Muscle of back (tissue), 13 donors: ENCODE measurements at places on chromosomes 3 and 15. TPM values are rescaled to one million over a fixed set of nuclear protein-coding genes. Genes with fewer than 3 reads are reported as not detected.

Gene LMLN
- polyA plus RNA-seq, result 2.8 TPM

Gene ASB14
- polyA plus RNA-seq, result 0.45 TPM

Gene NLGN1
- polyA plus RNA-seq, result 1.8 TPM

Gene LRRC31
- polyA plus RNA-seq, result not detected

Gene LSAMP
- polyA plus RNA-seq, result 10.9 TPM

Gene CX3CR1
- polyA plus RNA-seq, result 4.0 TPM

Gene DPPA2
- polyA plus RNA-seq, result not detected

Gene BUB1B
- polyA plus RNA-seq, result 13.3 TPM

Gene FANCD2OS
- not detected for polyA plus RNA-seq

Gene INKA1
- 4.3 TPM for polyA plus RNA-seq

Gene HIGD2B
- not detected for polyA plus RNA-seq

Gene ALG3
- 19.3 TPM for polyA plus RNA-seq

Gene IQCH
- polyA plus RNA-seq, result 1.3 TPM

Gene GAP43
- polyA plus RNA-seq, result 5.5 TPM

Gene CHRNA7
- 2.8 TPM for polyA plus RNA-seq

Gene LARP6
- polyA plus RNA-seq, result 21.1 TPM

Gene GOLGA8J
- 0.54 TPM for polyA plus RNA-seq

Gene STRIT1
- 74.9 TPM for polyA plus RNA-seq

Gene COL6A5
- polyA plus RNA-seq, result 0.01 TPM

Gene SLC6A11
- 0.20 TPM for polyA plus RNA-seq

Gene CCDC80
- 165 TPM for polyA plus RNA-seq

Gene DMXL2
- polyA plus RNA-seq, result 18.1 TPM

Gene AP4E1
- polyA plus RNA-seq, result 10.1 TPM

Gene PHLDB2
- 87.5 TPM for polyA plus RNA-seq

Gene CDC25A
- polyA plus RNA-seq, result 3.9 TPM

Gene STAG1
- 37.7 TPM for polyA plus RNA-seq

Gene TTLL13
- polyA plus RNA-seq, result not detected

Gene SPTSSB
- 1.1 TPM for polyA plus RNA-seq

Gene MFAP1
- 31.1 TPM for polyA plus RNA-seq

Gene FNDC3B
- 68.3 TPM for polyA plus RNA-seq

Gene CLN6
- polyA plus RNA-seq, result 16.1 TPM

Gene REC114
- not detected for polyA plus RNA-seq

Gene PIERCE2
- 1.4 TPM for polyA plus RNA-seq

Gene GOLGA8G
- 0.11 TPM for polyA plus RNA-seq

Gene MKRN2OS
- 1.1 TPM for polyA plus RNA-seq

Gene TNNC1
- 622 TPM for polyA plus RNA-seq

Gene ARPP21
- polyA plus RNA-seq, result 160 TPM

Gene GABRA5
- 0.14 TPM for polyA plus RNA-seq

Gene ZMYND10
- polyA plus RNA-seq, result 0.93 TPM

Gene DUOXA2
- polyA plus RNA-seq, result not detected

Gene STAB1
- polyA plus RNA-seq, result 36.6 TPM

Gene GOLGA6L7
- not detected for polyA plus RNA-seq

Gene GOLGA6B
- not detected for polyA plus RNA-seq

Gene SNTN
- not detected for polyA plus RNA-seq

Gene SLC9C1
- polyA plus RNA-seq, result 0.66 TPM

Gene PPP1R14D
- polyA plus RNA-seq, result not detected

Gene TRIM42
- polyA plus RNA-seq, result not detected

Gene EFCAB12
- 0.14 TPM for polyA plus RNA-seq

Gene SLC22A14
- polyA plus RNA-seq, result 0.21 TPM
